Hypothalamus (tissue), 51 donors: ENCODE measurements at places on chromosomes 12 and 14.

- DNase-seq: no peak
Observed at GRCh38 chr12:53060721-53061276, 10.9 kb downstream of the TNS2 start.

DNA sequence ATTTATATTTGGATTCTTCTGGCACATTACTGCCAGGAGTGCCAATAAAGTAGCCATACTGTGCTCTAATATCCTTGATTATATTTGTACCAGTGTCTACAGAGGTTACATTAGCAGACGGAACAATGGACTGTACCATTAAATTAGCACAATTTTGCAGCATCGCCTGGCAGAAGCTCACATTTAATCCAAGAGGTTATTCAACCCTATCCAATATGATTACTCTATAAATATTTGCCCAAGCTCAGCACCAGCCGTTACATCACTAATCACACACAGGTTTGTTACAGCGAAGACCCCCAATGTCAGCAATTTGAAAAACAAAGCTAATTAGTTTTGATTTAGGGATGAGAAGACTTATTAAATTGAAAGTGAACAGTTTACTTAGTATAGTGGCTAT lies 16.9 kb upstream of the MGST1 start:
- DNase-seq: no peak

- DNase-seq: no peak
Observed at GRCh38 chr12:125075-125474, 58.5 kb downstream of the IQSEC3 start.

DNA sequence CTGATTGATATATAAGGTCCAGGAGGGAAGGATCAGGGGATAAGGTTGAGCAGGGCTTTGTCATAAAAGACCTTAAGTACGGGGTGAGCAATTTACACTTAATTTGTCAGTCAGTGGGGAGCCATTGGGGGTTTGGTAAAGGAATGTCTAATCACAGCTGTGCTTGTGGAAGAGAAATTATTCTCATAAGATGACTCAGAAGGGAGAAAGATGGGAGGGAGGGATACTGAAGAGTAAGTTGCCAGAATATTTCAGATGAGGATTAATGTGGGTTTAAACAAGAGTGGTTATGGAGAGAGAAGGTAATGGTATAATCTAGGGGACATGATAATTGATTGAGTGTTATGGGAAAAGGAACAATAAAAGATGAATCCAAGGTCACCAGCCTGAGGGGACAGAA lies 500.1 kb upstream of the CCDC196 start:
- no peak for DNase-seq

DNA sequence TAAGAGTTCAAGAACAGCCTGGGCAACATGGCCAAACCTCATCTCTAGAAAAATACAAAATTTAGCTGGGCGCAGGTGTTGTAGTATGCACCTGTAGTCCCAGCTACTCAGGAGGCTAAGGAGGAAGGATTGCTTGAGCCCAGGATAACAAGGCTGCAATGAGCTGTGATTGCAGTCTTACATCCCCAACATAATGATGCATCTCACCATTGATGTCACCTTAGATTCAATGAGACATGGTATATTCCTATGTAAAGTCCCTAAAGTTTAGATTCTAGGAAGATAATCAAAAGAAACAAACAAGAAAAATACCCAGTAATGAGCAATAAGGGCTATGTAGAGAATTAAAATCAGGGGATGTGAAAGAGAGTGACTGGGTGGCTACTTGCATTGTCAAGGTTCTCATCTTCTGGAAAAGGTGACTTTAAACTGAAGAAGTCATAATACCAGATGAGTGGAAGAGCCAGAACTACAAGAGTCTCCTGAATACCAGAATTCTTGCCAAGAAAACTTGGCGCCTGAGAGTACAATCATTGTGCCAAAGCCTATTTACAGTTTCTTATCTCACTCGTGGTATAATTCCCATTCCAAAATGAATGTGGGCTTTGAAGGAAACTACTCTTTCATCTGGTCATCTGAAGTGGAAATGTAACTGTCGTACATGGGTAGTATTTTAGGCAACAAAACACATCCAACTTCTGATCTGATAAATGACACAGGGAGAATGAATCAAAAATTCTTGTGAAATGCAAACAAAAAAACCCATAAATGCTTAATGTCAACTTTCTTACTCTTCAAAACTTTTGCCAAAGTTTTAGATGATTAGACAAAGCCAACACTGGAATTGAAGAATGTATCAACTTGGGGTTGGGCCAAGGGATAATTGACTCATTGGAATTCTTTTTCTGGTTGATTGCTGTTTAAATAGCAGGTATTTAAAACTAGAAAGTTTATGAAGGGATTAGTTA lies 81.1 kb upstream of the ST8SIA1 start:
- no peak for DNase-seq

- DNase-seq: no peak
Observed at GRCh38 chr12:49619286-49619685, 4.1 kb upstream of the PRPF40B start.

- no peak for DNase-seq
Observed at GRCh38 chr14:64253672-64254071, 40.5 kb downstream of the ESR2 start.

GRCh38 chr14:89179891-89180404 lies 237.1 kb downstream of the FOXN3 start:
- no peak for DNase-seq

DNA sequence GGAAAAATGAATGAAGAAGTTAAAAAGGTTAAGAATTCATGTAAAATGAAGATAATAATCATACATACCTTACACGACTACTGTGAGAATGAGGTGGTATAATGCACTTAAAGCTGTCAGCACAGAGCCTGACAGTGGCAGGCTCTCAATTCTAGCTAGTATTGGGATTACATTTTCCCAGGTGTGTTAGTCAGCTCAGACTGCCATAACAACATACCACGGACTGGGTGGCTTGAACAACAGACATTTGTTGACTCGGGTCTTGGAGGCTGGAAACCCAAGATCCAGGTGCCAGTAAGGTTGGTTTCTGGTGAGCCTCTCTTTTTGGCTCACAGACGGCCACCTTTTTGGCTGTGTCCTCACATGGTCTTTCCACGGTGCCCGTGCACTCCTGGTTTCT lies 167.8 kb downstream of the CHST11 start:
- no peak for DNase-seq

DNA sequence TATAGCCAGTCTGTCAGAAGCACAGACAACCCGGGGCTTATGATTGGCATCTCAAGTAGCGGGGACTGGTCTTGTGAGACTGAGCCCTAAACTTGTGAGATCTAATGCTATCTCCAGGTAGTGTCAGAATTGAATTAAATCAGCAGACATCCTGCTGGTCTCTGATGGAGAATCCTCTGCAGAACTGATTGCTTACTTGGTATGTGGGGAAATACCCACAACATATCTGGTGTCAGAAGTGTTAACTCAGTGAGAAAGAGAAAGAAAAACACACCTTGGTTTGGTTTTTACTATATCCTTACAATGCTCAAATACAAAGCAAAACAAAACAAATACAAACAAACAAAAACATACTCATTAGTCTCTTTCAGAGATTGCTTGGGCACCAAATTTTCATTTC lies 10.0 kb downstream of the SEL1L start:
- DNase-seq: no peak

GRCh38 chr14:84036840-84037239 lies 1493.1 kb upstream of the FLRT2 start:
- DNase-seq: no peak

GRCh38 chr12:3772380-3772779 lies 19.5 kb upstream of the CRACR2A start:
- no peak for DNase-seq

GRCh38 chr12:54160769-54161480 lies 27.9 kb downstream of the SMUG1 start:
- DNase-seq: no peak

GRCh38 chr14:28077021-28077420 lies 689.6 kb upstream of the FOXG1 start:
- DNase-seq: no peak

- DNase-seq: no peak
Observed at GRCh38 chr14:30994681-30995620, 30.5 kb upstream of the AP4S1 start.

DNA sequence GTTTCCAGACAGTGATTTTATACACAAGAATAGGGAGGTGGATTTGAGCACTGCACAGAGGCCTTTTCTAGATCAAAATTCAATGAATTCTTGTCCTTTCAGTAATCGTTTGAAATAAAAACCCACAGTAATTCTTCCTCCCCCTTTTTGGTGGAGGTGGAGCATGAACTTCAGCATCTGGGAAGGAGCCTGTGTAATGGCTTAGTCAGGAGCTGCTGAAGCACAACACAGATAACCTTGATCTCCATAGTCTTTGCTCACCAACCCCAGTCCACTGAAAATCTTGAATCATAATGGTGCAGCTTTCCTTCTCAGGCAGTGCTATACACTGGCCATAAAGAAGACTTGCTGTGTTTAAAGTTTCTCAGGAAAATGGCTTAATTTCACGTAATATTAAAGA lies 6.4 kb upstream of the TBPL2 start:
- DNase-seq: no peak

DNA sequence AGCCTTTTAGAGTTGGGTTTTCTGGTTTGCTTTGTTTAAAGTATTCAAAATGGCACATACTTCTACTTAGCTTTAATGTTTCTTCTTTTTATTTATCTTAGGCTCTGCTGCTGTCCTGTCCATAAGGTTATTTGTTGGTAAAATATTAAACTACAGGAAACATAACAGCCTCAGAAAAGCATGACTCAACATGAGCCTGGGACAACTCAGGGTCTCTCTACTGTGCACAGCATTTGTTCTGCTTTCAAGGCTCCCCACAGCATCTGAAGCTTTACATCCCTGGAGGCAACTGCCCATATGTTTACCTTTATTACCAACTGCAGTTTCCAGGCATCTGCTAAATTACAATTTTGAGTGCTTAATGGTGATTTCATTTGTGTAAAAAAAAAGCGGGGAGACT lies 954.2 kb upstream of the FBXO33 start:
- no peak for DNase-seq

DNA sequence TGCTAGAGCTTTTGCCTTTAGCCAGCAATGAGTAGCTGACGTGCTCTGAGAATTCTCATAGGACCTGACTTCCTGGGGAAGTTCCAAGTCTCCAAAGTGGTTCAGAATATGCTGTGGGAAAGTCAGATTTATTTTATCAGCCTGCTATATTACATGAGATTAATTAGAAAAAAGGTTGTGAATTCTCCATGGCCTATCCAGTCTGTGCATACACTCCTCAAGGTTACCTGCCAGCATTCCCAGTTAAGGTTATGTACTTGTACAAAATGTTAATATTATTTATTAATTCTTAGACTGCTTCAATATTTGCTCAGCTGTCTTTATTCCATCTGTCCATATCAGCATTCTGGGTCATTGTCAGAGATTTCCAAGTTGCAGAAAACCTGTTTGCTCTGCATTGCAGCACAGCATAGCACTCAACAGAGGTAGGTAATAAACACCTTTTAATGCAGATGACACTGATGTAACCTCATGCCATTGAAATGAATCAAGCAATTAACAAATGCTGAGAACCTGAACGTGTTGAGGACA lies 2.7 kb upstream of the SEL1L start:
- no peak for DNase-seq

DNA sequence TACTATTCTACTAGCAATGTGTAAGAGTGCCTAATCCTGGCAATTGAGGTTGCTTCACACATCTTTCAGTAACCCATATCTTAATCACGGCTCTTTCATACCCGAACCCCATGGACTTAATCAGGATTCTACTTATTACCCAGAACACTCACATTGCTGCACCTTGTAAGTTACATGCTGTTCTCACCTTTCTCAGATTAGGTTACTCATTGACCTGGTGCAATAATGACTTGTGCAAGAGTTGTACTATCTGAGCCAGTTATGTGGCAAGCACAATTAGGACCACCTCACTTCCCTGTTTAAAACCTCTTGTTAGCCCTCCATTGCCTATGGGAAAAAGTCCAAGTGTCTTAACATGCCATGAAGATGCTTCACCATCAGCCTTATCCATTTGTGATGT lies 306.7 kb upstream of the E2F7 start:
- DNase-seq: no peak
